ENCODE measurements at places on chromosomes 7 and 10. TPM values are rescaled to one million over a fixed set of nuclear protein-coding genes. Genes with fewer than 3 reads are reported as not detected.

DNA sequence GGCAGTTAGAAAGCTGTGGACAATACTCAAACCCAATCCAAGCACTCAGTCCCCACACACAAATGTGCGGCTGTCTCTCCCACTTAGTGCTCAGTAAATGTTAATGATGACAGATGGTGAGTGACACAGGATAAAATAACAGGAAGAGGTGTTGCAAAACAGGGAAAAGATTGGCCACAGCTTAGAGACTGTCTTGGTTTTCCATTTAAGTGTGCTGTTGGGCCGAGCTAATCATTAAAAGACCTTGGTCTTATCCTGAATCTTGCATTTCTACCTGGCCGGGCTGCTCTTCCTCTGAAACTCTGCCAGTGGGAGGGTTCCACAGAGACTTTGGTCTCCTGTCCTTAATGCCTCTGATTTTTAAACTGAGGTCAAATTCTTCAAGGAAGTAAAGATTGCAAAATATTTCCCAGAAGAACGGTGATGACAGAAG is 113.1 kb upstream of the RNF32 start:
- DNase-seq = no peak

GRCh38 chr10:129695671-129696070 is 228.6 kb downstream of the MGMT start:
- no peak for DNase-seq

Gene LYZL1
- polyA plus RNA-seq = not detected

DNA sequence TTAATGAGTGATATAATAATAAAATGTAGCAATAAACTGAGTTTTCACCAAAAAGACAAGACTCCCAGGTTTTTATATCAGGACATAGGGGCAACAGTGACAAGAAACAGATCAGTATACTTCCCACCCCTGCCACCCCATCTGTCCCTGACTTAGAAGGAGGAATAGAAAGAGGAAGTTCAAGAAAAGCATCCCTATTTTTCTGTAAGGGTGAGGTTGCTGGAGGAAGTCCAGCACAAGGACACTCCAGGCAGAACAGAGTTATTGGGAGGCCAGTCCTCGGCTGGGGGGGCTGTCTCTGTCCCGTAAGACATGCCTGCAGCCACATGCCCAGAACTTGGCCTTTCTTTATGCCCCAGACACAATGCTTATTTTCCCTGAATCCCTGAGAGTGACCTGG is 16.5 kb upstream of the TLX1 start:
- no peak for DNase-seq

- no peak for DNase-seq
Measured at GRCh38 chr10:1153805-1154351, 97.7 kb downstream of the WDR37 start.

DNA sequence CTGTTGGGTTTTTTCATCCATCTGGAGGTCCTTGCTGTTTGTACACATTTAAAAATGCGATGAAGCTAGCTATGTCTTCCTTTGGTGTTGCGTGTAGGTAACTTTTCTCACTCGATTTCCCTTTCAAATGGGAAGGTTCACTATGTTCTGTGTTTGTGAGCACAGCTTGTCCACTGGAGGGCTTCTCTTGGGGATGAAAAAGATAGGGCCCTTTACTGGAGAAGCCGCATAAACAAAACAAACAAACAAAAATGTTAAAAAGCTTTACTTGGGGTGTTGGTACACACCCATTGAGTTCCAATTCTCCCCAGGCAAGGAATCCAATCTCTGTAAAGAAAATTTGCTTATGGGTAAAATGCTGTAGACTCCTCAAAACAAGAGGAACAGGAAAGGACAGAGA is 23.4 kb downstream of the CYTH3 start:
- no peak for DNase-seq

Gene WNT16
- polyA plus RNA-seq = 0.11 TPM
